ENCODE measurements at places on chromosomes 16 and 17. TPM values are rescaled to one million over a fixed set of nuclear protein-coding genes. Genes with fewer than 3 reads are reported as not detected.

PPY gene
- not detected for total RNA-seq

OR1A1 gene
- not detected for total RNA-seq

ROGDI gene
- total RNA-seq, result 10.3 TPM

ABCC11 gene
- total RNA-seq, result not detected

ATP5PD gene
- 199 TPM for total RNA-seq
